ENCODE measurements at places on chromosomes 2 and 18. TPM values are rescaled to one million over a fixed set of nuclear protein-coding genes. Genes with fewer than 3 reads are reported as not detected.

Gene PSMG2
- total RNA-seq = 74.4 TPM

Gene CRYGC
- not detected for total RNA-seq

- DNase-seq = no peak
These were observed 32.4 kb downstream of the NPC1 start for GRCh38 chr18:23553887-23554286.

DNA sequence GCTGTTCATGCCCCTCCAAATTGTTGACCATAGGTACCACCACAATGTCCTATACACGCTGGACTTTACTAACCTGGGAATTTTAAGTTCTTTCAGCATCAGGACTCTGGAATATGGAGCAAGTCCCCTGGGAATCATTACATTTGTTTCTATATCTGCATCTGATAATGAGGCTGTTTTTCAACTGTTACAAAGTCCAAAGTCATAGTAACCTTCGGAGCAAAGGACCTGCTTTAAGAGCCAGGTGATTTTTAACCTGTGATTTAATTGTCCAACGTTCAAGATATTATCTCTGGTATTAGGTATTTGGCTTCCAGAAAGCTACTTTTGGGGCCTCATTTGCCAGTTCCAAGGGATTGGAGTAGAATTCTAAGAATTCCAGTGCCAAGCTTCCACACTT, 7.5 kb upstream of the B3GNT2 start:
- no peak for DNase-seq

GRCh38 chr2:52054824-52055223, 1022.9 kb upstream of the NRXN1 start:
- DNase-seq = no peak
